ENCODE measurements at places on chromosomes 3 and 15. TPM values are rescaled to one million over a fixed set of nuclear protein-coding genes. Genes with fewer than 3 reads are reported as not detected.

DNA sequence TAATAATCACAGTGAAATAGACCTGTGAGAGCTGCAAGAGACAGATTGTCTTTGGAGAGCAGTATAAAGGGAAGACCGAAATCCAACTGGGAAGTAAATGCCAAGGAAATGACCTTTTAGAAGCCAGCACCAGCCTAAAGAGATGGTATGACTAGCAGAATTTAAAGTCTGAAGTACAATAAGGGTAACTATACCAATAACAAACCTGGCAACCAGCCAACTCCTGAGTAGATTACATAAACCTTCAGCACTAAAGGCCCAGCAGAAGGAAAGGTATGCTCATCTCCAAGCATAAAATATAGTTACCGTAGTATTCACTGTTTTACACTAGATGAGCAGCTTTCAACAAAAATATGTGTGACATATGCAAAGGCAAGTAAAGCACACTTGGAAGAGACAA, 155.1 kb upstream of the SATB1 start:
- H3K4me3 ChIP-seq, result no peak overlapping the region
- no peak for DNase-seq
- H3K4me1 ChIP-seq, result no peaks in the 10 kb centered on the region
- H3K36me3 ChIP-seq, result no peaks in the 10 kb centered on the region

DNA sequence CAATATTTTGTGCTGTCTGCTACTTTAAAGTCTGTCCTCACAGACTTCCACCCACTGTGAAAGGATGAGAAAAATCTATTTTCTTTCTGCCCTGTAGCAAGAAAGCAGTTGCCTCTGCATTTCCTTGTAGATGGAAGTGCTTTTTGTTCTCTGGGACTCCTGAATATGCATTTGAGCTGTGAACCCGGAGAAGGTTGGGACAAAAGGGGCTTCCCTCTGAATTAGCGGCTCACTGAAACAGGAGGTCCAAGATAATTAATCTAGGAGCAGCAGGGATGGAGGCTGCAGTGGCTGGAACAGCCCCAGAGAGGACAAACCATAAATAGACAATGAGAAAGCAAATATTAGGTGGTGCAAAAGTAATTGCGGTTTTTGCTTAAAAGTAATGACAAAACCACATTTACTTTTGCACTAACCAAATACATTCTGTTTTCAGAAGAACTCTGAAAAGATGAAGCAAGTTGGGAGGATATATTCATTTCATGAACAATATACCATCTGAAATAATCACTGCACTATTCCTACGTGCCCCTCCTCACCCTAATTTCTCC, 143.4 kb upstream of the KBTBD8 start:
- no peak overlapping the region for H3K27ac ChIP-seq
- no peaks in the 10 kb centered on the region for H3K27me3 ChIP-seq
- no peak for DNase-seq
- H3K36me3 ChIP-seq, result no peaks in the 10 kb centered on the region
- H3K4me3 ChIP-seq, result no peak overlapping the region

- H3K27ac ChIP-seq, result no peak overlapping the region
- no peak for DNase-seq
- no peaks in the 10 kb centered on the region for H3K36me3 ChIP-seq
- no peak overlapping the region for H3K4me3 ChIP-seq
Observed at GRCh38 chr15:63765338-63765737, 68.4 kb downstream of the HERC1 start.

GRCh38 chr3:46729038-46729437, 11.4 kb upstream of the PRSS50 start:
- no peak overlapping the region for H3K4me3 ChIP-seq
- no peaks in the 10 kb centered on the region for H3K36me3 ChIP-seq
- no peaks in the 10 kb centered on the region for H3K27me3 ChIP-seq

The SLC9A9 gene
- total RNA-seq, result 1.2 TPM

The LYSMD4 gene
- total RNA-seq, result 8.4 TPM

DNA sequence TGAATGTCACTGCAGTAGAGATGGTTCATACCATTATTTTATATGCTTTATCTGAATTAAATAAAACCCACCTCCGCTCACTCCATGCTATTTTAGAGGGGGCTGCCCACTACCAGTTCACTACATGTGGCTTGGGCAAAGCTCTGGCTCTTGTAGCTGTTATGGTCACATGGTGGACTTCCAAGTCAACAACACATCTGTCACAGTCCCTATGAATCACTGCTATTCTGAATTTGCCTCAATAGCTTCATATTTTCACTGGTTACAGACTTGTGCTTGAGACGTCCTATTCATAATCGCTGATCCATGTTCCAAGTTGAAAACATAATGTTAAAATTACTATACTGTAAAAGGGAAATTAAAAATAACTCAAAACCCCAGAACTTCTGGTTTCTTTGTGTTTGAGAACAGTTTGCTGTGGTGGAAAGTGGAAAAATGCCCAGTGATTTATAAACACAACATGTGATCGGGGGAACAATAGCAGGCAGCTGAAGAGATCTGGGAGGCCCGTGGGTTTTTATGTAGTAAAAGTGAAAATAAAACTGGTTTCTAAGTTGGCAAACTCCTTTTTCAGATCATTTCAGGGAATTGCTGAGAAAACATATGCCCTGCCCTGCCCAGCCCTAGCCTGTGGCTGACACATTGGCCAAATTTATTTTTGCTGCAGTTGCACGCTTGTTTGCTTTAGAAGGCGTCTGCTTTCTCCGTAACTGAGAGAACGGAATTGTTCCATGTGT, 128.8 kb upstream of the PRR23C start:
- no peaks in the 10 kb centered on the region for H3K4me1 ChIP-seq
- H3K36me3 ChIP-seq, result no peaks in the 10 kb centered on the region
- H3K27ac ChIP-seq, result no peak overlapping the region
- H3K4me3 ChIP-seq, result no peak overlapping the region
- H3K27me3 ChIP-seq, result no peaks in the 10 kb centered on the region

DNA sequence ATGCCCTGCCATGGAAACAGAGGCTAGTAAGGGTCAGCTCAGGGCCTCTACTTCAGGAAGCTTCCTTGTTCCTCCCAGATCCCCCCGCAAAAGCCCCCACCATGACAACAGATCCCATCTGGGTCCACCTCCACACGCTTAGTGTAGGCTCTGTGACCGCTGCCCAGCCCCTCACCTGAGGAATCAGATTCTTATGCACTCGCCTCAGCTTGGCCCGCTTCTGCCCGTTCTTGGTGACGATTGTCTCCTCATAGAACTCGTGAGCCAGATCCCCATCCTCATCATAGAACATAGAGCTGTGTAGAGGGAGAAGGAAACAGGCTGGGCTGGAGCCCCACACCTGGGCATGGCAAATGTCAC, 1.9 kb downstream of the TUSC2 start:
- DNase-seq, result no peak
- H3K36me3 ChIP-seq, result peaks cover 21% of the 10 kb centered on the region
- peaks cover 22% of the 10 kb centered on the region for H3K4me1 ChIP-seq
- no peak overlapping the region for H3K27ac ChIP-seq
- H3K4me3 ChIP-seq, result no peak overlapping the region
- no peaks in the 10 kb centered on the region for H3K27me3 ChIP-seq

The IL20RB gene
- 0.96 TPM for total RNA-seq

The HACL1 gene
- total RNA-seq, result 34.6 TPM

DNA sequence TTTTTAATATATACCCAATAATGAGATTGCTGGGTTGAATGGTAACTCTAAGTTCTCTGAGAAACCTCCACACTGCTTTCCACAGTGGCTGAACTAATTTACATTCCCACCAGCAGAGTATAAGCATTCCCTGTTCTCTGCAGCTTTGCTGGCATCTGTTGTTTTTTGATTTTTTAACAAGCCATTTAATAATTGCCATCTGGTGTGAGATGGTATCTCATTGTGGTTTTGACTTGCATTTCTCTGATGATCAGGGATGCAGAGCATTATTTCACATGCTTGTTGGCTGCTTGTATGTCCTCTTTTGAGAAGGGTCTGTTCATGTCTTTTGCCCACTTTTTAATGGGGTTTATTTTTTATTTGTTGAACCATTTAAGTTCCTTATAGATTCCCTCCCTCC, 75.0 kb upstream of the EPHB3 start:
- H3K4me3 ChIP-seq, result no peak overlapping the region
- no peak overlapping the region for H3K27ac ChIP-seq
- no peaks in the 10 kb centered on the region for H3K36me3 ChIP-seq
- H3K27me3 ChIP-seq, result no peaks in the 10 kb centered on the region

The DUT gene
- 413 TPM for total RNA-seq

DNA sequence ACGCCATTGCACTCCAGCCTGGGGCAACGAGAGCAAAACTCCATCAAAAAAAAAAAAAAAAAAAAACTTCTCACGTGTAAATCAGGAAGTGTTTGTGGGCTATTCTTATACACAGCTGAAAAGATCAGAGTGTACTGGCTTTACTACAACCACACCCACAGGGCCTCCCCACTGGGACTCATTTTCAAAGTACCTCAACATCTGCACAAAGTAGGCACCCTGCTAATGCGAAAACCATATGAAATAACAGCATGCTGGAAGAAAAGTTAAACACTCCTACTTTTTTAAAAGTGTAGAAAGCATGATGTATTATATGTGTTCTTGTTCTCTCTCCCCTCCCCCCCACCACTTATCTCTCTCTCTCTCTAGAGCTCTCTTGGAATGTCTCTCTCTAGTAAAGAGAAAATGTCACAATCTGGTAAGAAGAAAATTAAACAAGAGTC, 11.1 kb downstream of the UACA start:
- DNase-seq, result no peak
- H3K4me1 ChIP-seq, result peaks cover 8% of the 10 kb centered on the region
- H3K27me3 ChIP-seq, result no peaks in the 10 kb centered on the region
- H3K4me3 ChIP-seq, result no peak overlapping the region
- H3K36me3 ChIP-seq, result no peaks in the 10 kb centered on the region

The LRRC31 gene
- total RNA-seq, result not detected

- no peak for DNase-seq
- H3K27me3 ChIP-seq, result peaks cover 3% of the 10 kb centered on the region
- H3K4me1 ChIP-seq, result peaks cover 4% of the 10 kb centered on the region
- no peak overlapping the region for H3K27ac ChIP-seq
- H3K4me3 ChIP-seq, result no peak overlapping the region
- H3K36me3 ChIP-seq, result no peaks in the 10 kb centered on the region
Observed at GRCh38 chr3:186152889-186153292, 44.0 kb upstream of the ETV5 start.

GRCh38 chr3:129834580-129834979, 58.9 kb downstream of the TMCC1 start:
- no peaks in the 10 kb centered on the region for H3K27me3 ChIP-seq
- H3K4me3 ChIP-seq, result no peak overlapping the region
- DNase-seq, result no peak

GRCh38 chr15:83955806-83956265, 279.7 kb upstream of the GOLGA6L4 start:
- H3K4me3 ChIP-seq, result no peak overlapping the region
- no peaks in the 10 kb centered on the region for H3K27me3 ChIP-seq
- no peak for DNase-seq
- H3K4me1 ChIP-seq, result no peaks in the 10 kb centered on the region

The FOXP1 gene
- 142 TPM for total RNA-seq

The CD96 gene
- total RNA-seq, result 69.1 TPM

DNA sequence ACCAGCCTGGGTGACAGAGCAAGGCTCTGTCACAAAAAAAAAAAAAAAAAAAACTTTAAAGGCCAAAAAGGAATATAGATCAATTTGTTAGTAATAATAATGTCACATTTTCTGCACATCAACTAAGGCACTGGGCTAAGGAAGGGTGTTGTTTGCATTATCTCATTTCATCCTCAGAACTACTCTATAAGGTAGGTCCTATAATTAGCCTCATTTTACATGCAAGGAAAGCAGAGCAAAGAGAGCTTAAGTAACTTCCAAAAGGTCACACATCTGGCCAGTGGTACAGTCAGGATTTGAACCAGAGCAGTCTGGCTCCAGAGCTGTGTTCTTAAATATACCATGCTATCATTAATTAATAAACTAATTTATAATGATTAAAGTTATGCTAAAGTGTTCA, 42.2 kb upstream of the SPATA12 start:
- H3K4me1 ChIP-seq, result no peaks in the 10 kb centered on the region
- H3K36me3 ChIP-seq, result no peaks in the 10 kb centered on the region
- no peak overlapping the region for H3K27ac ChIP-seq
- DNase-seq, result no peak

The ITIH1 gene
- total RNA-seq, result not detected
